ENCODE measurements at places on chromosomes 1 and 21. TPM values are rescaled to one million over a fixed set of nuclear protein-coding genes. Genes with fewer than 3 reads are reported as not detected.

DNA sequence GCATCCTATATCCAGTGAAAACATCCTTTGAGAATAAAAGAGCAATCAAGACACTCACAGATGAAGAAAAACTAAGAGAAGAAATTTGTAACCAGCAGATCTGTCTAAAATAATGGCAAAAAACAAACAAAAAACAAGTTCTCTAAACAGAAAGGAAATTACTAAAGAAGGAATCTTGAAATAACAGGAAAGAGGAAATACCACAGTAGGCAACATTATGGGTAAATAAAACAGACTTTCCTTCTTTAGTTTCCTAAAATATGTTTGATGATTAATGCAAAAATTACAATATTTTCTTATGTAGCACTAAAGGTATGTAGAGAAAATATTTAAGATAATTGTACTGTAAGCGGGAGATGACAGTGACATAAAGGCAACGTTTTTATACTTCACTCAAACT lies 23.5 kb downstream of the SLC19A1 start:
- no peak for DNase-seq

DNA sequence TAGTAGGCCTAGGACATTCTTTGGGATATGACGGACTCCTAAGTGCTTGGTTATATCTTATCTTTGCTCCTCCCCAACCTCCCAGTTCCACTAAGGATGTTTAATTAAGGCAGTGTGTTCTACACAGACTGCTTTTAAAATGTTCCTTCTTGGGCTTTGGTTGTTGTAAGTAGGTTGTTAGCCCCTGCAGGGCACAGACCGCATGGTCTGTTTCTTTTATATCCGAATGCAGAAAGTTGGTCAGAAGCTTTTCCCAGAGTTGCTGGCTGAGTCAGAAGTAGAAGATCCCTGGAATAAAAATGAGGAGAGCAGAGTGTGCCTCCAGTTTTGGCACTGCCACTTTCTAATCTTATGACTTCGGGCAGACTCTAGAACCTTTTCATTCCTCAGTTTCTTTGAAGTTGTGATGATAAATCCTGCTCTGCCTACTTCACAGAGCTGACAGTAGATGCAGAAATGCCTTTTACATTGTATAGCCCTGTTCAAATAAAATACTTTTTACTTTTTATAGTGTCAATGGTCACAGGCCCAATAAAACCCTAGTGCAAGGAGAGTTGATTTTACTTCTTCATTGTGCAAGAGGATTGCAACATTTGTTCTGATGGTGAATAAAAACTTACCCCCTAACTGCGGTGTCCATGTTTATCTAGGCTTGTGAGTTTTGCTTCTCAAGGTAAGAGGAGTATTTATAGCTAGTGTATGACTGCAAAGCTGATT lies 18.4 kb downstream of the FMN2 start:
- DNase-seq, result no peak

- DNase-seq, result peak; percentile 62
Observed at GRCh38 chr21:43921979-43922945, 57.2 kb downstream of the AGPAT3 start.

DNA sequence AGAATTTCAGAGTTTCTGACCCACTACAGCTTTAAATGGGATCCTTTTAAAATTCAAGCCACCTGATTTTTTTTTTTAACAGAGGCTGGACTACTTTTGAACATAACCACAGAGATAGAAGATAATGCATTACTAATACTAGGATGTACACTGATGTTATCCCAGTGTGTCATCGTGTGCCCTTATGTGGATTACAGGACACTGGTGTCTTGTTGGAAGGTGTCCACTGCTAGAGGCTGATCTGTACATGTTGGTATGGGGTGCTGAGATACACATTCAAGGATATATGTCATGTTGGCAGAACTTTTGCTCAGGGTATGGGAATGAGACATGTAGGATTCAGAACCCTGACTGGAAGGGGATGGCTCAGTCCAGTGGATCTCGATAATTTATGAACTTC lies 56.3 kb downstream of the INAVA start:
- DNase-seq, result no peak

DNA sequence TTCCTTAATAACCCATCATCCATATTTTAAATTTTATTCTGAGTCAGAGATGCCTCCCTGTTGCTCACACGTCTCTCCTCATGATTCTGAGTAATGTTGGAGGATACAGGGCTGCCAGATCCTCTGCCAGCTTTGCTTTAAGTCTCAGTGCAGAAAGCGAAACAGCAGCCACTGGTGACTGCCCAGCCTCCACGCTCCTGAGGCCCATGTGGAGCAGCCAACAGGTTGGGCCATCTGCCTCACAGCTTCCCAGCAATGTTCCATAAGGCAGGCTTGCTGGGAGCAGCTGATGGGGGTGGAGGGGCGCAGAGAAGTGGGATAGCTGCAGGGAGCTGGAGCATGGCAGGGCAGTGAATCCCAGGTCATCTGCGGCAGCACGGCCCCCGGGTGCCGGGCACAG lies 104.2 kb downstream of the IGSF21 start:
- no peak for DNase-seq

- no peak for DNase-seq
Observed at GRCh38 chr1:190738317-190738716, 260.7 kb upstream of the BRINP3 start.

DNA sequence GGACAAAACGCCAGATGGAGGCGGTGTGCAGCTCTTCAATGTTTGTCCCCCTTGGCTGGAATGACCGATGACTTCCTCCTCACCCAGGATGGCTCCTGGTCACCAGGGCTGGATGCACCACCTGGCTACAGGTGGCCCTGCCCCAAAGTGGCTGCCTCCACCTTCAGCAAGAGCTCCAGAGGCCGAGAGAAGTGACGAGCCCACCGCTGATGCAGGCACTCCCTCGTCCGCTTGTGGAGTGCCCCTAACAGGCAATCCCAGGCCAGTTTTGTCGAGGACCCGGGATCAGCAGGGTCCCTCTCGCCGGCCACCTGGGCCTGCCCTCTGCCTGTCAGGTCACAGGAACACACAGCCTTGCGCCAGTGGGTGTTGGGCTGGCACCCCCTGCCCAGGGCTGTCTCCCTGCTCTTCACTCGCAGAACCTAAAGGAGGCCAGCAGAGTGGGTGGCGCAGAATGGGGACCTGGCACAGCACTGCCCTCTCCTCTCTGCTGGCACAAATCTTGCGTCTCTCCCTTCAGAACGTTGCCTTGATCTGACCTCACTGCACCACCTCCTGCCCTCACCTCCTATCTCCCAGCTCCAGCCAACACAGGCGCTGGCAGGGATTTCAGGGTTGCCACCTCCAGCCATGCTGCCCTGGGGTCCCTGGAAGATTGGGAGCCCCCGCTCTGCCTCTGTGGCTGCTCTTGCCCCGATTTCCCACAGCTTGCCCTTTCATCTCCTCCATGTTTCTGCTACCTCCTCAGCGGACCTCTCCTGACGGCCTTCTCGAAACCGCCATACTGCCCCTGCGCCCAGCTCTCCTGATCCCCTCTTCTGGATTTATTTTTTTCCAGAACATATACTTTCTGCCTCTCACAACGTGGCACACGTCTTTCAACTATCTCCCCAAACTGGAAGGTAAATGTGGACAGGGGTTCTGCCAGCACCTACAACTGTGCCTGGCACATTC lies 38.6 kb downstream of the SLC45A1 start:
- no peak for DNase-seq

GRCh38 chr21:44814498-44815023 lies 3.3 kb downstream of the SUMO3 start:
- no peak for DNase-seq

- DNase-seq, result peak; percentile 23
Observed at GRCh38 chr21:44082648-44083440, 24.4 kb upstream of the PWP2 start.

GRCh38 chr1:46278807-46279206 lies 24.6 kb downstream of the LRRC41 start:
- no peak for DNase-seq

GRCh38 chr21:34133802-34134201 lies 60.4 kb downstream of the MRPS6 start:
- no peak for DNase-seq

GRCh38 chr1:95641386-95641785 lies 407.4 kb downstream of the RWDD3 start:
- DNase-seq, result no peak

DNA sequence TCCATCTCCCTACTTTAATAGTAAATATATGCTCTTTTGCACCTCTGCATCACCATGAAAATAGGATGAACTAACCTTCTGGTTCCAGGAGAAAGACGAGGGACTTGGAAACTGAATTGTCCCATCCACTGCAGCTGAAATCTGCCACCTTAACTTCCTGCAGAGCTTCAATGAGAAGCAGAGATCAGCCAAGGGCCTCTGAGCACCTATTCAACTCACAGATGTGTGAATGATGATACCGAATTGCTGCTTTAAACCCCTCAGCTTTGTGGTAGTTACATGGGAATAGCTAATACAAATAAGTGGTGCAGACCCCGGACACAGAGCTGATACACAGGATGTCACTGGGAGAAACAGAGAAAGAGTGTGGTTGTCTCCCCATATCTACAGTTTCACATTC lies 616.8 kb downstream of the NCAM2 start:
- DNase-seq, result no peak

GRCh38 chr1:63010913-63011660 lies 227.2 kb downstream of the ATG4C start:
- no peak for DNase-seq

DNA sequence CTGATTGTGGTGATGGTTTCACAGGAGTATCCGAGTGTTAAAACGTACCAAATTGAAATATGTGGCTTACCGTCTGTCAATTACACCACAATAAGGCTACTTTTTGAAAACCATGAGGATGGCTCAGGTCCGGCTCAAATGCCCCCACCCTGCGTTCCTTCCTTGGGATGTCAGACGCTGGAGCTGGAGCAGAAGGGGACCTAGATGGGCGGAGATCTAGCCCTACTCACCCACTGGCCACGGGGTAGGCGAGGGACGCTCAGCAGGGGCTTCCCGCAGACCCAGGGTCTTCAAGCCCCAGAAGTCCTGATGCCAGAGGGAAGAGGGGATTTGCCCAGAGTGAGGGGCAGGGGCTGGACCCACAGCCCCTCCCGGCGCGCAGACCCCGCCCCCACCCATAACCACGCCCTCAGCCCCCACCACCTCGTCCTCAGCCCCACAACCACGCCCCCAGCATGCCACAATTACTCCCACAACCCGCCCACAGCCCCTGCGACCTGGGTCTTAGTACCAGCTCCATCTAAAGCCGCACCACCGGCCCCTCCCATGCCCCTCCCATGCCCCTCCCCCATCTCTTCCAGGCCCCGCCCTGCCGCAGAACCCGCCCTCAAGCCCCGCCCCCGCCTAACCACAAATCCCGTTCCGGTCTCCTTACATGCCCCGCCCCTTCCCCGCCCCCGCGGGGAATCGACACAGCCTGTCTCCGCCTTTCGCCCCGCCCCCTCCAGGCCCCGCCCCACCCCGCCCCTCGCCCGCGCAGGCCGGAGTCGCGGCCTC lies at the start of gene LRRC3:
LRRC3 (plus strand) TSS at position 764 of the 777 bp plus-strand sequence. CDS start 1,135 bp downstream, outside the sequence.
- peak; percentile 86 for DNase-seq

GRCh38 chr1:56688522-56689026 lies 43.5 kb downstream of the PRKAA2 start:
- DNase-seq, result no peak

DNA sequence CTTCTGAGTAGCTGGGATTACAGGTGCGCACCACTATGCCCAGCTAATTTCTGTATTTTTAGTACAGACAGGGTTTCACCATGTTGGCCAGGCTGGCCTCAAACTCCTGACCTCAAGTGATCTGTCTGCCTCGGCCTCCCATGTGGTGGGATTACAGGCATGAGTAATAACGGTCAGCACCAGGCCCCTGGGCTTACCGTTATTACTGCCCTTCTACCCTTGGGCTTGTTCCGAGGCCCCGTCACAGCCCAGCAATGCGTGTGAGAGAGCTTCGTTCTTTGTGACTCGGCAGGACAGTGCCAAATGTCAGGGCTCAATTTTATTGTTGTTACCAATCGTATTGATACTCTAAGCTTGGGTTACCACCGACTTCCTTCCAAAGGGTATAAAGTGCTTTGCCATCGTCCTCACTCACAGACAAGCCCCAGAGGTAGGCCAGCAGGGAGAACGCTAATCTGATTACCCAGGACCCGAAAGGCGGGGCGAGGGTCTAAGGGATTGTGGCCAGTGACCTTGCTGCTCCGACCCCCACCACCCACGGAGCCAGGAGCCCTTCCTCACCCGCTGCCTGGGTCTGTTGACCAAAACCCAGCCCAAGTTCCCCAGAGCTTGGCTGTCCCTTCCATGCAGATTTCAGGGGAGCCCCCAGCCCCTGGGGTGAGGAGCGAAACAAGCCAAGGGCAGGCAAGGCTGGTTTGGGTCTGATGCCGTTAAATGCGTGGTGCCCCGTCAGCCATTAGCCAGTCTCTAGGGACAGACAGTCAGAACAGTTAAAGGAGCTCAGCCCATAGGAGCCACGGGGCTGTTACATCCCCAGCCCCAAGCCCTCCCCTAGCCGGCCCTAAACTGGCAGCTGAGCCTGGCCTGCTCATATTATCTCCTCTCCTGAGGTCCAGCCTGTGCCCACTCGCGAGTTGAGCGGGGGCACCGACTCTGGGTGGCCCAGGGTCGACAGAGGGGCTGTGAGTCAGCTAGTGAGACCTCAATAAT lies 54.9 kb upstream of the CASZ1 start:
- no peak for DNase-seq

DNA sequence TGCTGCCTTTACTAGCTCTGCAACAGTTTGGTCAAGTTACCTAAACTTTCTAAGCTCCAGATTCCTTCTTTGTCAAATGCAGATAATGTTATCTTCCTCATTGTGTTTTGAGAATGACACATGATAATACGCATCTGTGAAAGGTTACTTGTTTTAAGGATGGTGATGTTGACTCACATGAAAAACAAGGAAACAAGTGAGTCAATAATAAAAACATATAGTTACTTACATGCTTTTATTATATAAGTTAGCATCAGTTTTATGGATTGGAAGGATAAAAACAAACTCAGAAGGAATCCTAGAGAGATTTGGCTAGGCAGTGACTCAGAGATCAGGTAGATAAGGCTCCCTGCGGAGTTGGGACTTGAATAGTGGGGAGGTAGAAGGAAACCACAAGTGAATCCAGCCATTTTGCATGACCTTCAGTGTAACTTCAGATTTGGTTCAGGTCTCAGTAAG lies 144.6 kb downstream of the LMO4 start:
- no peak for DNase-seq

- DNase-seq, result no peak
Observed at GRCh38 chr1:98420376-98421084, 241.0 kb upstream of the SNX7 start.

NBPF4 gene
- not detected for polyA plus RNA-seq

HSPA13 gene
- 48.6 TPM for polyA plus RNA-seq

SLC9C2 gene
- polyA plus RNA-seq, result 0.20 TPM

INSRR gene
- 2.0 TPM for polyA plus RNA-seq

KIF14 gene
- 8.0 TPM for polyA plus RNA-seq

LCE1F gene
- not detected for polyA plus RNA-seq
